GM12878 (cell line): ENCODE measurements at places on chromosomes 12 and 14. TPM values are rescaled to one million over a fixed set of nuclear protein-coding genes. Genes with fewer than 3 reads are reported as not detected.

The SMIM41 gene
- polyA plus RNA-seq, result not detected in 2 replicates

The ULK1 gene
- polyA plus RNA-seq, result 0.87 and 1.2 TPM in 2 replicates

The WIF1 gene
- polyA plus RNA-seq, result not detected in 2 replicates

GRCh38 chr14:36078080-36078479 is 98.4 kb downstream of the PTCSC3 start:
- DNase-seq, result no peak

- DNase-seq, result no peak
Observed at GRCh38 chr12:42992826-42993225, 403.3 kb upstream of the PRICKLE1 start.

DNA sequence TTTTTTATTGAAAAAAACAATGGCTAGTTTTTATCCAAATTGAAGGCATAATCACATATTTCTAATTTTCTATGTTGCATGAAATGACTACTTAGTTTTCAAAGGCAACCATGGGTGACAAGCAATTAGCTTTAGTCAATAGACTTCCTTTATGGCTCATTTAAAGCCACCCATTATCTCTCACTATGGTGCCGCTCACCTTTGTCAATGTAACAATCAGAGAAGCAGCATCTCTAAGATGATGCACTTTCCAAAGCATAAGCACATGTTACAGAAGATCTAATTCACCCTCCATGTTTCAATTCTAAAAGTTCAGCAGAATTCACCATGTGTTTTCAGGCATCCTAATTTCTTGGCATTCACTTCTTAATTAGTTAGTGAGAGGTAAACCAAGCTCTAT is 166.6 kb upstream of the RPL10L start:
- DNase-seq, result no peak

- no peak for DNase-seq
Observed at GRCh38 chr12:118290130-118290529, 82.6 kb downstream of the TAOK3 start.

GRCh38 chr12:66035288-66035966 is 95.1 kb downstream of the LLPH start:
- DNase-seq, result no peak

DNA sequence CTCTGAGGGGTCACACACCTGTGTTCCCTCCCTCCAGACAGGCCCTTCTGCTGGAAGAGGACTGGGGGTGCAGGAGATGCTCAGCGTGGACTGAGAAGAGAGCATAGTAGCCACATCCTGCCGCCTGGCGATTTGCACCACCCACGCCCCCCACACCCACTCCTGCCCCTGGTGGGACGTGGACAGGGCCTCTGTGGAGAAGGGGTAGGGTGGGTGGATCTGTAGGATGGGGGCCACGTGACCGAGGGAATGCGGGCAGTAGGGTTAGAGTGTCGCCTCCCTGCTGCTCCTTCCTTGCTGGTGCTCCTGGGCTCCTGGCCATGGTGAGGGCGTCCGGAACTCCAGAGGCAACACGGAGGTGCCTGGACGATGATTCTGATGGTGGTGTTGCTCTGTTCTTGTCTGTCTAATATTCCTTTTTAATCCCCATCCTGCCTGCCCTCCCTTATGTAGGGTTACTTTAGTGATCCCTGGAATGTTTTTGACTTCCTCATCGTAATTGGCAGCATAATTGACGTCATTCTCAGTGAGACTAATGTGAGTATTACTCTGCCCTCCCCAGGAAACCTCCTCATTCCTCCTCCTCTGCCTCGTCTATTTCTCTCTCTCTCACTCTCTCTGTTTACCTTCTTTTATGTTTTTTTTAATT is 161.5 kb upstream of the FKBP4 start:
- no peak for DNase-seq

DNA sequence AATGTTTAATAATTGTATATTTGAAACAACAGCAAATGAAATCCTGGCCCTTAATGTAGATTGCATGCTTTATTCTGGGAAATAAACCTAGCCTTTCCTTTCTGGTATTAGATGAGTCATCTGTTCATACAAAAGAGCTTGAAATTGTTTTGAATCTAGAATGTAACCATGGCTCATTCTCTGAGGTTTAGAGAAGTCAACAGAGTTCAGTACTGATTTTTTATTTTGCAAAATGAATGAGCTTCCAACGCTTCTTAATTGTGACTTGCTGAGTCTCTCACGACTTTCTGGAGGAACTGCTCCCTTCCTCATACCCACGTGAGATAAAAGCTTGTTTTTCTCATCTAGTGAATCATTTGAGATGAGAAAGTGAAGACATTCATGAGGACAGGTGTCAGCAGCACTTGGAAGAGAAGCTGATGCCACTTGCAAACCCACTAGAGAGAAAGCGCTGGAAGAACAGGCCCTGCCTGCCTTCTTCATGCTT is 509.6 kb downstream of the VRK1 start:
- DNase-seq, result peak; percentile 67
